Type B pancreatic cell (in vitro differentiated cells): ENCODE measurements at places on chromosomes 3 and 15.

- H3K4me1 ChIP-seq = peaks cover 28% of the 10 kb centered on the region
- DNase-seq = no peak
- no peaks in the 10 kb centered on the region for H3K36me3 ChIP-seq
- no peak overlapping the region for H3K4me3 ChIP-seq
- H3K27me3 ChIP-seq = peaks cover 3% of the 10 kb centered on the region
- no peak overlapping the region for H3K27ac ChIP-seq
Measured at GRCh38 chr3:30435861-30436331, 170.5 kb upstream of the TGFBR2 start.

GRCh38 chr15:69852482-69852881 lies 245.2 kb downstream of the TLE3 start:
- DNase-seq = no peak
- peaks cover 45% of the 10 kb centered on the region for H3K4me1 ChIP-seq
- peak overlapping the region; percentile 18 for H3K27ac ChIP-seq
- no peaks in the 10 kb centered on the region for H3K36me3 ChIP-seq
- H3K27me3 ChIP-seq = peaks cover 21% of the 10 kb centered on the region

DNA sequence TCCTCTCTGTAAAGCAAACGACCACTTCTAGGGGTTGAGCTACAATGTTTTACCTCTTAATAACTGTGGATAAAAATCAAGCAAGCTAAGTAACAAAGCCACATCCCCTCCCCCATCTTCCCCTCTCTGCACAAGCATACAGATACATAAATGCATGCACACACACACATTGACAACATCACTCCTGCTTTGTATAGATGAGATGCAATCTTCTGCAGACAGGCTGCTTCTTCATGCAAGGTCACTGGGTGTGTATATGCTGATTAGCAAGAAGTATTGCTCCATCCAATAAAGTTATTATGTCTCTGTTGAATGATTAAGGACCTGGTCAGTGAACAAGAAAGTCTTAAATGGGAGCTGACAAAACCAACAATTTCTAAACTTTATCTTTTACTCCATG lies 8.8 kb upstream of the ATP11B start:
- no peaks in the 10 kb centered on the region for H3K36me3 ChIP-seq
- H3K4me1 ChIP-seq = no peaks in the 10 kb centered on the region
- H3K27ac ChIP-seq = no peak overlapping the region

DNA sequence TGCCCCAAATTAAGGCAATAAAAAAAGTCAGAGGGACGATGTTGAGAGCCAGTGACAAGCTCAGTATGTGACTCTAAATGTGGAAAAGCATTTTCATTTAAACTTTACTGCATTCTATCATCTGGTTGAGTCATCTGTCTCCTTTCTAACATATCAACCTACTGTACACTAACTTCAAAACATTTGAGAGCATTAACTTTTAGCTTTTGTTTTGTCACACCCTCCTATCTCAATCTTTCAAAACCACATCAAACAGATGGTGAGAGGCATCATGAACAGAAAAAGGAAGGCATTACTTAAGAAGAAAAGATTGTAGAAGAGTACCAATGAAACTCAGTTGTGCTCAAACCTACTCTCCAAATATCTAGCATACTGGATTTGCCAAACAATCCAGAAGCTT lies 4.8 kb downstream of the LRRC58 start:
- peak overlapping the region; percentile 38 for H3K4me3 ChIP-seq
- peak overlapping the region; percentile 2 for H3K27ac ChIP-seq
- H3K27me3 ChIP-seq = no peaks in the 10 kb centered on the region
- peaks cover 27% of the 10 kb centered on the region for H3K4me1 ChIP-seq
- DNase-seq = no peak
